ENCODE measurements at places on chromosomes 13 and 19.

DNA sequence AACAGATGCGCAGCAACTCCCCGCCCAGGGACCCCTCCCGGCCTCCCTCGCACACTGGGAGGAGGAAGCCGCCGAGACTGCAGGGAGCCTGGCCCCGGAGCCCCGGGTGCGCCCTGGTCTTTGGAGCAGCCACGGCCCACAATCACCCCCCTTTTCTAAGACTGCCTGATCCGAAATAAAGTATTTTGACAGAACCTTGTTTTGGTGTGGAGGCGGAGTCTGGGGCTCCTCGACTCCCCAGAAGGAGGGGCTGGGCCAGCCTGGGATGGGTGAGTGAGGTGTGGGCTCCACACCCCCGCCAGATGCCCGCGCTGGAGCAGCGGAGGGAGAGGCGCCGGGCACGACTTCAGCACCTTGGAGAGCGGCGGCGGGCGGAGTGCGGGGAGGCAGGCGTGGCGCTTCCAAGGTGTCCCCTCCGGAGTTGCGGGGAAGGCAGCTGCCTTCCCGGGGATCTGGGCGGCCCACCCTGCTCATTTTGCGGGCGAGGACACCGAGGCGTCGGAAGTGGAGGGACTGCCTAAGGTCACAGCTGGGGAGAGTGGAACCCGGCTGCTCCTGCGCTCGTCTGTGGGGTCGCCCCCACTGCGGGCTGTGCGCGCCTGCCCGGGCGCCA lies 9.4 kb downstream of the SIRT6 start:
- peak; percentile 51 for DNase-seq

- DNase-seq, result no peak
Observed at GRCh38 chr13:50485979-50486935, 357.2 kb downstream of the DLEU7 start.

GRCh38 chr19:16095071-16095571 lies 16.6 kb upstream of the RAB8A start:
- DNase-seq, result no peak

- DNase-seq, result no peak
Observed at GRCh38 chr19:17606590-17607185, 51.2 kb downstream of the COLGALT1 start.

DNA sequence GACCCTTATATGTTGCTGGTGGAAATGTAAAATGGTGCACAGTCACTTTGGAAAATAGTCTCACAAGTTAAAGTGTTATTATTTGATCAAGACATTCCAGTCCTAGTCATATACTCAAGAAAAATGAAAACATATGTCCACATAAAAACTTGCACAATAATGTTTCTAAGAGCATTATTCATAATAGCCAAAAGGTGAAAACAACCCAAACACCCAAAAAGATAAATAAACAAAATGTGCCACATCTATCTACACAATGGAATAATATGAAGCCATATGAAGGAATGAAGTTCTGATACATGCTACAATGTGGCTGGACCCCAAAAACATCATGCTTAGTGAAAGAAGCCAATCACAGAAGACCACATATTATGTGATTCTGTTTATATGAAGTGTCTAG lies 14.4 kb upstream of the AKAP8 start:
- DNase-seq, result no peak

GRCh38 chr19:55297267-55297666 lies 13.5 kb downstream of the BRSK1 start:
- no peak for DNase-seq

DNA sequence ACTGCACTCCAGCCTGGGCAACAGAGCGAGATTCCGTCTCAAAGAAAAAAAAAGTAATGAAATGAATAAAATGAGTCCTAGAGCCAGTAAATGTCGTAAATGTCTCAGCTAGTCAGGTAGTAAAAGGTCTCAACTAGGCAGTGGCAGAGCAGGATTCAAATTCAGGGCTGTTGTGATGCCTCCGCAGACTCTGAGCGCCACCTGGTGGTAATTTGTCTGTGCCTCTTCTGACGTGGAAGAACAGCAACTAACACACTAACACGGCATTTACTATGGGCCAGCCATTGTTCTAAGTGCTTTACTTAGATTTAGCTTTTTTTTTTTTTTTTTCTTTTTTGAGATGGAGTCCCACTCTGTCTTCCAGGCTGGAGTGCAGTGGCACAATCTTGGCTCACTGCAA lies 30.2 kb downstream of the CYP2F1 start:
- peak; percentile 84 for DNase-seq
